ENCODE measurements at places on chromosomes 6 and 20.

DNA sequence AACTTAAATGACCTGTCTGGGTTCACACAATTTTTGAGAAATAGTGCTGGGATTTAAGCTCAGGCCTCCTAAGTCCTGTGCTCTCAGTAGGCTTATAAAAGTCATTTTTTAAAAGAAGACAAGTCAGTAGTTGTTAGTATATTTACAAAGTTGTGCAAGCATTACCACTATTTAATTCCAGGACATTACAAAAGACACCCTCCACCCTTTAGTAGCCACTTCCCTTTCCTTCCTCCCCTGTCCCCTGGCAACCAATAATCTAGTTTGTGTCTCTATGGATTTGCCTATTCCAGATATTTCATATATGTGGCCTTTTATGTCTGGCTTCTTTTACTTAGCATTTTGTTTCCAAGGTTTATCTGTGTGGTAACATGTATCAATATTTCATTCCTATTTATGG lies 37.6 kb downstream of the HMGN3 start:
- no peak for DNase-seq

DNA sequence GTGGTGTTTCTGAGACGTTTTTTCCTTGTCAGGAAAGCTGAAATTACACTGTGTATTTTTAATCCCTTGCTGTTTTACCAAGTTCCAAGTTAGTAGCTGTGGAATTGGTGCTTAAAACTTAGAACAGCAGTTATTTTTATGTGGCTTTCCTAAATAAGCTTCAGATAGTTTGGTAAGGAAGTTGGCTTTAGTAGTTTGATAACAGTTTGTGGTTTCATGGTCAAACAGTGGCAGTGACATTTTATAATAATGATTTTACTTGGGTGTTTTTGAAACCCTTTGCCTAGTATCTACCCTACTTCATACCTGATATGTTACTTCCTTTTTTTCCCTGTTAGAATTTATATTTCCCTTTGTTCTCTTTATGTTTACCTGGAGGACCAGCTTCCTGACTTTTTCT lies 164.9 kb downstream of the JARID2 start:
- DNase-seq, result no peak

DNA sequence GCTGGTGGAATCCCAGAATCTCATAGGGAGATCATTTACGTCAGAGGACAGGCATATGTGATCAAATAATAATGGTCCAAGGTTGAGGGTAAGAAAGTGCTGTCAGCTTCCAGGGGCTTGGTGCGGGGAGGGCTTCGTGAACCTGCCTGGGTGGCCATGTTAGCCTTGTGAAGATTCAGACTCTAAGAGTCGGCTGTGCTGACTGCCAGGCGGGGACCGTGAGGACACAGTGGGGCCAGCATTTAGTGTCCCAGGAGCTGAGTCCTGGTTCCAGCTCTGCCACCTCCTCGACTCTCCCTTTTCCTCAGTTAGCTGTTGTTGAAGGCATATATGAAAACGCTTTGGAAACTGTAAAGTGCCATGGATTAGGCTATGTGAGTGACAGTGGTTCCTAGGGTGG lies 33.5 kb downstream of the VSTM2L start:
- no peak for DNase-seq

DNA sequence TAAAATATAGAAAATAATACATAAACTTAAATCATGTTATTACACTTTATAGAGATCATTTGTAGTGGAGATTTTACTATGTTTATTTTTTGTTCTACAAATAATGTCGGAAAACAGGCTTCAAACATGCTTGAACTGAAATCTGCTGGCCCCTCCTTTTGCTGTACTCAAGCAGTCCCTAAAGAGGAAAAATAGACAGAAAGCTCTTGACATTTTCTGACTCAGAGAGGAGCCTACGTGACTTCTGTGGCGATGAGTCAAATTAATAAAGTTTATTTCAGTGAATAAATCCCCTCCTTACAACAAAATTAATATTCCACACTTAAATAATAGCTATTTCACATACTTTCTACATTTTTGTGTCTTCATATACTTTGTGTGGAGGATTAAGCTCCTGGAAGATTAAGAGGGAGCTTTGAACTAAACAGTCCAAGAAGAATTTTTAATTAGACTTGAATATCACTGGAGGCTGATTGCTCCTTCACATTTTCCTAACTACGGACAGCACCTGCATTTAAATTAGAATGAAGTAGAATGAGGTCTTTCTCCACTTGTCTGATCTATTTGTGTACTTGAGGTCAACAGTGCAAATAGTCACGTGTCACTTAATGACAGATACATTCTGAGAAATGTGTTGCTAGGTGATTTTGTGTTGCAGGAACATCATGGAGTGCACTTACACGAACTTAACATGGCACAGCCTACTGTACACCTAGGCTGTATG lies 1.7 kb upstream of the TREM1 start:
- DNase-seq, result no peak

- no peak for DNase-seq
Measured at GRCh38 chr6:166627875-166628801, 1.1 kb upstream of the RPS6KA2 start.

GRCh38 chr20:48163505-48163904 lies 378.2 kb upstream of the SULF2 start:
- no peak for DNase-seq

GRCh38 chr20:51924509-51924908 lies 122.2 kb upstream of the SALL4 start:
- no peak for DNase-seq

DNA sequence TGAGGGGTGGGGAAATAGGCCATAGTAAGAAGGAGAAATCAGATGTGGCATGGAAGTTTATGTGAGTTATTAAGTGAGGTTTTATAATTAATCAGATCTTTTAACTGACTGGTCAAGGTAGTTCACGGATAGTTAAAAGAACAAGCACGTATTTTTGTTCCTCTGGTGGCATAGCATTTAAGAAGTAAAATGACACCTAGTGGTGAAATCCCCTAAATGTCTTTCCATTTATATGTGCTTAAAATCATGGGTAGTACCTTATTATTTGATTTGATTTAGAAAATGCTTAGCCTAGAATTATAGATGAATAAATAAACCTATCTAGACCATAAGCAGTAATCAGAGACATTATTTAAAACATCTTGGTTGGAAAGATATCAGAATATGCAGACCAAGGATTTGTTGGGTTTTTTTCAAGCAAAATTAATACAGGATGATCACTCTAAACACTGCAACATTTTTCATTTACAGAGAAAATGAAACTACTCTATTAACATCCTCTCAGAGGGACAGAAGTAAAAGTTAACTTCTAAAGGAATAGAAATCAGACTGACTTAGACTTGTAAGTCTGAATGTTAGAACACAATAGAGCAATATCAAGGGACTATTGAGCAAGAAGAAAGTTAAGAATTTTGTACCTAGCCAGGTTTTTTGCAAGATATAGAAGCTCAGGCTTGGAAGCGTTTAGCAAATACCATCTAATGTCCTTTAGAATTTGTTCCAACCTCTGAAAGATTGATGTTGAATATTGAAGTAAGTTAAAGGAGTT lies 81.1 kb downstream of the STXBP5 start:
- DNase-seq, result no peak

DNA sequence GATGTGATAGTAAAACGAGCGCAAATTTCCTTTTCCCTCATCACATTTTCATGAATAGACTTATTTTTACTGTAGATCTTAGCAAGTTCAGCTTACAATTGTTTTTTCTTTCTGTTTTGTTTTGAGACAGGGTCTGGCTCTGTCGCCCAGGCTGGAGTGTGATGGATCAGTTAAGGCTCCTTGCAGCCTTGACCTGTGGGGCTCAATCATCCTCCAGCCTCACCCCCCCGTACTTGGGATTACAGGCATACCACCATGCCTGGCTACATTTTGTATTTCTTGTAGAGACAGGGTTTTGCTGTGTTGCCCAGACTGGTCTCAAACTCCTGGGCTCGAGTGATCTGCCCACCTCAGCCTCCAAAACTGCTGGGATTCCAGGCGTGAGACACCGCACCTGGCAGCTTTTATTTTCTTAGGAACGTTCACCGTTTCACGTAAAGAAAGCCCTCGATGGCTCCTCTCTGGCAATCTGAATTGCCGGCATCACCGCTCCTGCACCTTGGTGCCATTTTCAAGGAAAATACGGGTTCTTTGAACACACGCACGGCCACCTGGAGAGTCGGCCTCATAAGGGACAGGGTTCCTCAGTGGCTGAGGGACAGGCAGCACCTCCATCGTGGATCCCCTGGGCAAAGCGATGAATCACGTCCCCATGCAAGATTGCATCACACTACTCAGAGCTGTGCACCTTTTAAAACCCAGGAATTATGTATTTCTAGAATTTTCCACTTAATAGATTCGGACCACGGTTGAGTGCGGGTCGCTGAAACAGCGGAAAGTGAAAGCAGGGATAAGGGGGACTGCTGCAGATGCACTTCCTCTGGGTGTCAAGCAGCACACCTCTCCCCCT lies 78.7 kb downstream of the IRF4 start:
- no peak for DNase-seq

DNA sequence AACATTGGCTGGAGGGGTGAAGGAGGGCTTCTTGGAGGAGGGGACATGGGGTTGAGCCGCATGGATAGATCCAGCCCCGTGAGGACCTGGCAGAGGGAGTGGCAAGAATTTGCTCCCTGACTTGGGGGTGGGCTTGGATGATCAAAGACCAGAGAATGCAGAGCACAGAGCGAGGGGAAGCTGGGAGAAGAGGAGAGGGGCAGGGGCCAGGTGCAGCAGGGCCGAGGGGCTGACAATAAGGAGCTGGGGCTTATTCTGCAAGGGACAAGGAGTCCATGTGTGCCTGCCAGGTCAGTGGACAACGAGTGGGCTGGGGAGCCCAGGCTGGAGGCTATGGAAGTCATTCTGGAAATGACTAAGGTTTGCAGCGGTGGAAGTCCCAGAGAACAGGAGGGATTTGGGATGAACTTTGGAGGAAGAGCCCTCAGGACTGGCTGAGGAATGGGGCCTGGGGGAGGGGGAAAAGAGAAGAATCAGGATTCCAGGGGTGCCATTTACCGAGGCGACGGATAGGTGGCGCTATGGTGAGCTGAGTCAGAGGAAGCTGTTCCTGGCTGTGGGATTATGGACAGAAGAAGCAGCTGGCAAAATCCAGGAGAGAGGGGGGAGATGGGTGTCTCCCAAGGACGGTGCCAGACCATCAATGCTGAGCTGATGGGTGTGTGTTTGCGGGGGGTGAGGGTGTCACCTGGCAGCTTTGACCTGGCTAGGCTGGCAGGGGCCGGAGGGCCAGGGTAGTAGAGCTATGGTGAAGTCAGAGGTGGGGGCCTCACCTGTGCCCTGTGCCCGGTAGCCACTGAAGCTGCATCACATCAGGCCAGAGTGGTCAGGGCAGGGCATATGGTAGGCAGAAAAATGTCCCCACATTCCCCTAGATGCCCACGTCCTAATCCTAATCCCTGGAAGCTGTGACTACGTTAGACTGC lies 7.8 kb downstream of the KCNG1 start:
- DNase-seq, result no peak

GRCh38 chr20:54174457-54175175 lies 830 bp upstream of the CYP24A1 start:
- no peak for DNase-seq

DNA sequence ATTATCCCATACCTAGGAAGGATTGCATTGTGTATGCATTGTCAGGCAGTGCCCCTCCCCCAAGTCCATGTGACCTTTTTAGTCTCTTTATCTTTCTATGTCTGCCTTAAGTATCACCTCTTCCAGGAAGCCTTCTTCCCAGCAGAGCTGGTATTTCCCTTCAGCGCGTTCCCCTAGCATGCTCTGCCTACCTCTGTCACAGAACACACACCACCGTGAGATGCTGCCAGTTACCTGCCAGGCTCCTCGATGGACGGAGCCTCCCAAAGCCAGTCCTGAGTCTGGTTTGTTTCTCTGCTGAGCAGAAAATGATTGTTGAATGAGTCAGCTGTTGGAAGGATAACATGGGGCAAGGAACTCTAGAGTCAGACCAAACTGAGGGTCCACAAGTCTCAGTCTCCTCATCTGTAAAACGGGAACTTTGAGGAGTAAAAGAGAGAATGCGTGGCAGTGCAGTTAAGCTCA lies 11.3 kb upstream of the ZNF335 start:
- DNase-seq, result no peak

GRCh38 chr20:60263725-60264709 lies 305.8 kb downstream of the CDH26 start:
- DNase-seq, result no peak

DNA sequence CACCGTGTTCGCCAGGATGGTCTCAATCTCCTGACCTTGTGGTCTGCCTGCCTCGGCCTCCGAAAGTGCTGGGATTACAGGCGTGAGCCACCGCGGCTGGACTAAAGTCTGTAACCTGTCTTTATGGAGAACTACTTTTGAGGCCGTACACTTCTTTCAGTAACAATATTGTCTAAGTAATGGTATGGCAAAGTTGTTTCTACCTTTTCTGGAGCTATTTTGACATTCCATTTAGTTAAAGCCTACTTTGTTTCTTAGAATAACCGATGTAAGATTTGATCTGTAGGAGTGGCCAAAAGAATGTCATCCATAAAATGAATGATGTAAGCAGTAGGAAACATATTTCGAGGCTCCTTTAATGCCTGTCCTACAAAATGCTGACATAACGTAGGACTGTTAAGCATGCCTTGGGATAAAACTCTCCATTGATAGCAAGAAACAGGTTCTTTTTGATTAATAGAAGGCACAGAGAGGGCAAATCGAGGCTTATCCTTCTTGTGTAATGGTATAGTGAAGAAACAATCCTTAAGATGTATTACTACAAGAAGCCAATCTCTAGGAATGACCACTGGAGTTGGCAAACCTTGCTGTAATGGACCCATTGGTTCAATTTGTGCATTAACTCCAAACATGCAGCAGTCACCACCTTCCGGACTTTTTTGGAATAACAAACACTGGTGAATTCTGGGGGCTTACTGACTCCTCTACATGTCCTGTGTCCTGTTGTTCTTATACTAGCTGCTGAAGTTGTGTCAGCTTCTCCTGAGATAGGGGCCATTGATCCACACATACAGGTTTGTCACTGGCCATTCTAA lies 35.9 kb downstream of the HLA-DRA start:
- DNase-seq, result no peak

- no peak for DNase-seq
Measured at GRCh38 chr6:143293523-143293922, 157.0 kb downstream of the ADAT2 start.

DNA sequence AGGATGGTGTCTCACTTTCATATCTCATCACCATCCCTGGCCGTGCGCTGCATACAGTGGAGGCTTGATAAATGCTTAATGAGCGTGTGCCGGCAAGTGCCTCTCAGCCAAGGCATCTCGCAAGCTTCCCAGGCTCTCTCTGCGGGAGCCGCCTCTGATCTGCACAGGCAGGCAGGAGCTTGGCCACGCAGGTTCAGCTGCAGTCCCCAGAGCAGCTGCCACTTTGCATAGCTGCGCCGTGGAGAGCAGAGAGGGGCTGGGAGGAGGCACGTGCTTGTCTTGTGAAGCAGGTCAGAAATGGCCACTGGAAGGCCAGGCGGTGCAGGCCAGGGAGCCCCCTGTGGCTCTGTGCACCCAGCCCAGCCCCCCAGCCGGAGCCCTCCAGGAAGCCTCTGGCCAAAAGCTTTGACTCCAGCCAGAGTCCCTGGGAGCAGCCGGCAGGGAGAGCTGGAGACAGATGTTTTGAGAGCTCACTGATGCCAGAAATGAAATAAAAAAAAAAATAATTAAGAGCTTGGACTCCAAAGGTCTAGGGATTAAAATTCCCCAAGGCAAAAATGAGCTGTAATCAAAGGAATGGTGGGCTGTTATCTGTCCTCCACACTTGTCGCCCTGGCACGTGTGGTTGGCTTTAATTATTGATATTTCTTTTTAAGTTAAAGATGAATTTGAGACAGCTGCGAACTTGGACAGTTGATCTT lies 377.0 kb downstream of the CDH4 start:
- DNase-seq, result no peak

- DNase-seq, result no peak
Measured at GRCh38 chr6:96631248-96631647, 68.3 kb downstream of the FHL5 start.

GRCh38 chr20:49281059-49281912 lies 3.4 kb upstream of the ZNFX1 start:
- DNase-seq, result no peak
